ENCODE measurements at places on chromosomes 11 and 22.

GRCh38 chr11:119417726-119418540 is 5.0 kb downstream of the THY1 start:
- no peak for DNase-seq

DNA sequence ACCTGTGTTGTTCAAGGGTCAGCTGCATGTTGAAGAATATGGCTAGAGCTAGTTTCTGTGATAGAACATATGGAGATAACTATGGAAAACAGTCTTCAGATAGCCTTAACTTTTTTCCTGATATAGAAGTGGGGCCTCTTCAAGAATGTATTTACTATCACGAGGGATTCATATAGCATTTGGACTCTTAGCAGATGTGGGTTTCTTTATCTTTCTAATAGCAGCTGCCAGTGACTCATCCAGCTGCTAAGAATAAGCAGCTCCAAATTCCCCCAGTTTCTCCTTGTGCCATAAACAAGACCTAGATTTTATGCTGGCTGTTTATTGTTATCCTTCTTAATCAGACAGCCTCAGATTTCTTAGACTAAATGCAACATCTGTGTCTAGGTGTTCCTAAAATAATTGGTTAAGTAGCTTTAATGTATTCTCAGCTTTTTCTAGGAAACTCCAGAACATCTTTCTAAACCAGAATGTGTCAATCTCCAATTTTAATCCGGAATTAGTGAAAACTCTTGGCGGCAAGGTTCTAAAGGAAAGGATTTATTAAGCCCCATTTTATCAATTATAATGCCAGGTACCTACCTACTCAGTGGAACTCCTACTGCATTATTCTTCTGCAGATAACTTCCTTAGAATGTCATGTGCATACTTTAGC is 119.8 kb downstream of the CSTPP1 start:
- no peak for DNase-seq

DNA sequence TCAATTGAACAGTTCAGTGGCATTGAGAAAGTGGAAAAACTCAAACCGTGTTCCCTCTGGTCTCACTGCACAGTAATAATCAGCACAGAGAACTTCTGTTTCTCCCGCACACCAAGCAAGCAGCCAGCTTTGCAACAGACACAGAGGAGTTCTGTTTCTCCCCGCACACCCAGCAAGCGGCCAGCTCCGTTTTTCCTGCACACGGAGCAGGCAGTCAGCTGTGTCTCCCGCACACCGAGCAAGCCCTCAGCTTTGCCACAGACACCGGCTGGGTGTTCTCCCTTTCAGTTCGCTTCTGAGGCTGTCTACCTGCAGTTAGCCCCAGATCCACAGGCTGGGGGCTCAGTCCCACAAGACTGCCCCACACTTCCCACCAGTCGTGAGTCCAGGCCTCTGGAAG is 9.9 kb upstream of the TALDO1 start:
- DNase-seq, result no peak

DNA sequence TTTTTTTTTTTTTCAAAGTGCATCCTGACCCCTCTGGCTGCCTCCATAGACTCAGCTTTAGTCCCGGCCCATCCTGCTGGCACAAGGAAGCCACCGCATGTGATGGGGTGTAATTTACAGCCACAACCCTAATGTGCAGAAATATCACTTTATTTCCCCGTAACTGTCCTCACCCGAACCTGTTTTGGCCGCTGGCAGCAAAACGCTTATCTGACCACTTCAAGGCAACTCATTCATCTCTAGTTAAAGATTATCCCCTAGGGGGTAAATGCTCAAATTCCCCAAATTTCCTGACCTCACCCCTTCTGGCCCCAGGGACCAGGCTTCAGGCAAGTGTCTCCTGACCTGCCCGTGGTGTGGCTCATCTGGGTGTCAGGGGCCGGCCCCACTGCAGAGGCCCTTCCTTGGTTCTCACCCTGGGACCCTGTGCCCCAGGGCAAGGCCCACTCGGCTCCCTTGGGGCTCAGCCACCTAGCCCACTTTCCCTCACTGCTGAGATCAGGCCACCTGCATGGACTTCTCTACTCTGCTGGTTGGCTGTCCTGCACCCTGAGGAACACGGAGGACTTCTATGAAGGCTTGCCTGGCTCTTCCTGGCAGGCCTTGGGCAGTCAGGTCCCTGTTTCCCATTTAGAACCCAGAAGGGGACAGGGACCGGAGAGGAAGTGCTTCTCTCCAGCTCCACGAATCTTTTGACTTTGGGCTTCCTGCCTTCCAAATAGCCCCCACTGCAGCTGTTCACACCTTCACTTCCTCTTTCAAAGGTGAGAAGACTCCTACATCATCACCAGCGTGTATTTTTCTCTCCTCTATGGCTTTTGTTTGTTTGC is 53.3 kb downstream of the WNT11 start:
- DNase-seq, result no peak

DNA sequence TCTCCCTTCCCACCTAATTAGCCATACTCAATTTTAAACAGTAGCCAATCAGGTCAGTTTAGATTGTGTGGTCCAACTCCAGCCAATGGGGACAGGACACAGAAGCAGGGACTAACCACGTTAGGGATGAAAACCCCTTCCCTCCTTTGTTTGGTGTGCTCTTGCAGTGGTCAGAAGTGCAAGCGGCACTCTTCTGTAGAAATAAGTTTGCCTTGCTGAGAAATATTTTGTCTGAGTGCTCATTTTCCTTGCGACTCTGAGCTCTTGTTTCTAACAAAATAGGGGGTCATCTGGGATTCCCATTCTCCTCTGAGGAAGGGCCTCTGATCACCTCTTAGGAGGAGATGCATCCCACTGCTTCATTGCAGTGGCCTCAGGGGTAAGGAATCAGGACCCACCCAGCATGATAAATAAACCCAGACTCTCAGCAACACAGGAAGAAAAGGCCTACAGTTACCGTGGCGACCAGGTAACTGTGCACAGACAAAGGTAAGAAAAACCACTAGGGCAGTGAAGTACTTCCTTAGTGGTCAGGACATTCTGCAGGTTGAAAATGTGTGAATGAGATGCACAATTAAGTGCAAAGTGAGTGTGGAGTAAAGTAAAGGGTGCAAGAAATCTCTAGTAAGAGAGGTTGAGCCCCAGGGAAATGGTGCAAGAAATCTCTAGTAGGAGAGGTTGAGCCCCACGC is 55.4 kb downstream of the ZNF280B start:
- DNase-seq, result no peak

GRCh38 chr11:62260261-62260953 is 9.6 kb upstream of the SCGB2A2 start:
- no peak for DNase-seq

DNA sequence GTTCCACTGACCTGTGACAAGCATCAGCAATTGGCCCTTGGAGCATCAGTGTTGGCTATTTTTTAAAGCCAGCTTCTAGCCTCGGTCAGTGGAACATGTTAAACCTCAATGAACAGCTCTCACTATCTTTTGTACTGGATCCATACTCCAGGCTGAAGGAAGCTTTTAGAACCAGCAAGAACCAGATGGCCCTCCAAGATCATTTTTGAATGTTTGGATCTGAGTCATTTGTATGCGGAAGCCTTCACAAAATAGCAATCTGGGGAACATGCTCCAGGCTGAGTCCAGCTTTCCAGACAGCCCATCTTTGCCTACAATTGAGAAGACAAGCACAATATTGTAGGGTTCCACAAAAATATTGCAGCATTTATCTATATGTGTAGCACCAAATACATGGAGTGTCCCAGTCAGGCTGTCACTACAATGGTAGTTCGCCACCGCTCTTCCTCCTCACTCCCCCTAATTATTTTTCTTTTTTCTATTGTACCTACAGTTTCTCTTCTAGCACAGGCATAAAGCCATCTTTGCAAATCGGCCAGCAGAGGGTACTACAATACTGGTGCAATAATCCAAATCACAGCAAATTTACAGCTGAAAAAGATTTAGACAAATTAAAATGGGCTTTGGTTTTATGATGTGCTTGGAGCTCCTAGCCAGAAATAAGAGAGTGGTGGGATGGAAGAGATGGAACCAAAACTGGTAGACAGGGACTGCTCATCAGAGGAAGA is 177.4 kb upstream of the BLID start:
- DNase-seq, result no peak

DNA sequence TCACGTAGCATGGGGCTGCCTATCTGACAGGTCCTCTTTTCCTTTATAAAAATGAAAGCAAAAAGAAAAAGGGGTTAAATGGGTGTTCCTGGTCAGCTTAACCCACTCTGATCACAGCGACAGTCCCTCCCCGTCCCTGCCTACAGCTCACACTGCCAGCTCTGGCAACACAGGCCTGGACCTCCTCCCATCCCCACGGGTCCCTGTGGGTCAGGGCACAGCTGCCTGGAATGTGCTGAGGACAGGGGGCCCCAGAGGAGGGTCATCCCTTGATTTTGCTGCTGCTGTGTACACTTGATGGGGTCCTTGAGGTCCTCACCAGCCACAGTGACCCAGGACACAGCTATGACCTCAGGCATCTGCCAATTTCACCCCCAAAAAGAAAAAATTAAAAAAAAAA is 29.6 kb upstream of the CYP2D6 start:
- no peak for DNase-seq

GRCh38 chr11:3046190-3046589 is 11.0 kb downstream of the CARS1 start:
- DNase-seq, result no peak

- DNase-seq, result no peak
Measured at GRCh38 chr22:39917776-39918495, 17.1 kb downstream of the GRAP2 start.

- no peak for DNase-seq
Measured at GRCh38 chr11:121033635-121034034, 9.7 kb downstream of the TBCEL start.

- DNase-seq, result no peak
Measured at GRCh38 chr11:127733552-127733951, 733.0 kb upstream of the KIRREL3 start.

GRCh38 chr11:88950975-88951374 is 114.8 kb downstream of the GRM5 start:
- no peak for DNase-seq

- no peak for DNase-seq
Measured at GRCh38 chr11:65992056-65992455, 9.9 kb downstream of the EIF1AD start.

DNA sequence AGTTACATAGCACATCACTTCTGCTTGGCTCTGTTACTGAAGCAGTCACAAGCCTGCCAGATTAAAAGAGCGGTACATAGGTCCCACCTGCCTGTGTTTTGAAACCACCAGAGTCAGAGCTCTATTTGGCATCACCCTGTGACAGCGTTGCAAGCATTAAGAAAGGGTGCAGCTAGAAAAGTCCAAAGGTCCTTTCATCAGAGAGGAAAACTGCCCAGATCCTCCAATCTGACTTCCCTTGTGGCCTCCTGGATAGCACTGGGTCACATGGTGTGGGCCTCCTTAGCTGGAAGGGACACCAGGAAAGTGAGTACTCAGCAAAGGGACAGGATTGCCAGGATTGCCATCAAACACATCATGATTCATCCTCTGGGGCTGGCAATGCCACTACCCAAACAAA is 22.9 kb downstream of the STX3 start:
- no peak for DNase-seq

DNA sequence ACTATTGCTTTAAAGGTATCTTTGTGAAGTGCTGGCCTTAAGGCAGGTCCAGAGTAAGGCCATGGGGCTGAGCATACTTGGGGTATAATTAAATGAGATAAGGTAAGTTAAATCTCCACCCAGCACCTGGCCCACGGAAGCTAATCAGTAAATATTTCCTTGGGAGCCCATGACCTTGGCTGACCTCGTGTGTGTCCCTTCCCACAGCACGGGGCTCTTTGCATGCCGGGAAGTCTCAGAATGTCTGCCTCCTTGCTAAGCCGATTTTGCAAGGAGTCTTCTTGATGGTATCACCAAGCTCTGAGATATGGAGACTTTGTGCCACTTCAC is 46.5 kb downstream of the ADM start:
- DNase-seq, result no peak

GRCh38 chr11:100855466-100856067 is 168.5 kb downstream of the ARHGAP42 start:
- DNase-seq, result no peak

GRCh38 chr22:16783453-16783852 is 41.8 kb downstream of the XKR3 start:
- DNase-seq, result no peak

DNA sequence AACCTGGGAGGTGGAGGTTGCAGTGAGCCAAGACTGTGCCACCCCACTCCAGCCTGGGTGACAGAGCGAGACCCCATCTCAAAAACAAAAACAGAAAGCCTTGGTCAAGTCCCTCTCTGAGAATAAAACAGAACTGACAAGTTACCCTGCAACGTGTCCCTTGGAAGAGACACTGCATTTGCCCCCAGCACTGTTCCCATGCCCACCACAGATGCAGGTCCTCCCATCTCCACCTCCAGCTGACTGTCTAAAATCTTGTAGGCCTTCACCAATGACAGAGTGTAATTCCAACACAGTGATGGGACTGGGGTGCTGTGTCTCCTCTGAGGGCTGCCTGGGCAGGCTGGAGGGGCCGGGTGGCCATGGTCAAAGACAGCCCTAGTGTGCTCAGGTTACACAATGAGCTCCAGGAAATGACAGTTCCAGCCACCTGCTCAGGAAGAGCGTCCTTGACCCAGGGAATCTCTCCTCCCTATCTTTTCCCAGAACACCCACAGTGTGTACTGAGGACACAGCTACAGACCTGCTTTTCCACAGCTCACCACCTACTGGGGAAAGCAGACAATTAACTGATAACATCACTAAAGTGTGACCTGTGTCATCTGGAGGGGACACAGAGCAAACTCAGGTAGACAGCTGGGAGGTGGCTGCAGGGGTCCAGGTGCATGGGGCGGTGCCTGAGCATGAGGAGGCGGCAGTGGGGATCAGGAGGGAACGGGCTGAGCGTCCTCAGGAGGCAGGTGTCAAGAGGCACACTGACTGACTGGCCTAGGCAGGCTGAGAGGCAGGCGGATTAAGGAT is 56.4 kb downstream of the ARFGAP3 start:
- DNase-seq, result no peak

GRCh38 chr11:119347940-119348605 is 1.6 kb upstream of the MFRP start:
- DNase-seq, result no peak

DNA sequence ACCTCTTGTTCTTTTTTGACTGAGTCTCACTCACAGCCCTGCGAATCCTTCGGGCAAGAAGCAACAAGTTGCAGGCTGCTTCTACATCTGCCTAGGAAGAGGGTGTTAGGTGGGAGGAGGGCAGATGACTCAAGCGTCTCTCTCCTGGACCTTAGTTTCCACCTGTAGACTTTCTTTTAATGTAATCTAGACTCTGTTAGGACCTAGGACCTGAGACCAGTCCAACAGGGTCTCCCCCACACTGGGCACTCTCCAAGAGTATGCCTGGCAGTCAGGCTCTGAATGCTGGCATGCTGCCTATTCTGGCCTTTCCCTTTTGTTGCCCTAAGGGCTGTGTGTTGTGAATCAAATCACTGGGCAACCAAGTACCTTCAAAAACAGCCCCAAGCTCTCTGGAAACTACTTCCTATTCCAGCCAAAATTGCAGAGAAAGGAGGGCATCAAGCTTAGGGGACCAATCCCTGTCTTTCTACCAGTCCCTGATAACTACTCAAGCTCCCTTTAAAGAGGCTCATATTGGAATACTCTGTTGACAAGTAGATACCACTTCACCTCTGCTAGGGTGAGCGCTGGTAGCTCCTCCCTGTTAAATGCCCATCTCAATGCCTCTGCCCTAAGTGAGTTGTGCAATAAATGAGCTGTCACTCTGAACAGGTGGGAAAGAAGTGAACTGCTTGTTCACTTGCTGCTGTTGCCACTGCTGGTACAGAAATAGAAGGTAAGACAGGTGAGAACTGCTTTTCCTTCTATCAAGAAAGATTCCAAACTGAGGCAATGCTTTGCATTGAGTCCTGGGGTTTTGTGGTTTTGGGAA is at the start of gene BBOX1:
Gene BBOX1 (plus strand): TSS at position 514 of the 814 bp plus-strand sequence. CDS start 14,616 bp downstream, outside the sequence.
- DNase-seq, result no peak

- no peak for DNase-seq
Measured at GRCh38 chr22:26618455-26618854, 628 bp upstream of the CRYBB1 start.

GRCh38 chr11:49851971-49852389 is 100.2 kb upstream of the OR4C13 start:
- no peak for DNase-seq
